ENCODE measurements at places on chromosomes 4 and X.
A peak's percentile ranks its signal among the peaks of the same experiment; 100 is the strongest.

DNA sequence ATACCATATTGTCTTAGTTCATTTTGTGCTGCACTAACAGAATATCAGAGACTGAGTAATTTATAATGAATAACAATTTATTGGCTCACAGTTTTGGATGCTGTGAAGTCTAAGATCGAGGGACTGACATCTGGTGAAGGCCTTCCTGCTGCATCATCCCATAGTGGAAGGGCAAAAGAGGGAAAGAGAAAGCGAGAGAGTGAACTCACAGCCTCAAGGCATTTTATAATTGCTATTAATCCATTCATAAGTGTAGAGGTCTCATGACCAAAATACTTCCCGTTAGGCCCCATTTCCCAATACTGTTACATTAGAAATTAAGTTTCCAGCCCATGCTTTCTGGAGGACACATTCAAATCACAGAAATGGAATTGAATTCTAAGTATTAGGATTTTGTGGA, 554.4 kb downstream of the TRAM1L1 start:
- DNase-seq: no peak

- DNase-seq: no peak
These were observed 23.9 kb downstream of the HMX1 start for GRCh38 chr4:8847764-8848163.

GRCh38 chrX:39728852-39729598, 368.7 kb downstream of the BCOR start:
- DNase-seq: no peak

GRCh38 chr4:40185830-40186664, 10.8 kb upstream of the RHOH start:
- DNase-seq: no peak

- no peak for DNase-seq
These were observed 57.3 kb upstream of the WDR19 start for GRCh38 chr4:39124885-39125599.

DNA sequence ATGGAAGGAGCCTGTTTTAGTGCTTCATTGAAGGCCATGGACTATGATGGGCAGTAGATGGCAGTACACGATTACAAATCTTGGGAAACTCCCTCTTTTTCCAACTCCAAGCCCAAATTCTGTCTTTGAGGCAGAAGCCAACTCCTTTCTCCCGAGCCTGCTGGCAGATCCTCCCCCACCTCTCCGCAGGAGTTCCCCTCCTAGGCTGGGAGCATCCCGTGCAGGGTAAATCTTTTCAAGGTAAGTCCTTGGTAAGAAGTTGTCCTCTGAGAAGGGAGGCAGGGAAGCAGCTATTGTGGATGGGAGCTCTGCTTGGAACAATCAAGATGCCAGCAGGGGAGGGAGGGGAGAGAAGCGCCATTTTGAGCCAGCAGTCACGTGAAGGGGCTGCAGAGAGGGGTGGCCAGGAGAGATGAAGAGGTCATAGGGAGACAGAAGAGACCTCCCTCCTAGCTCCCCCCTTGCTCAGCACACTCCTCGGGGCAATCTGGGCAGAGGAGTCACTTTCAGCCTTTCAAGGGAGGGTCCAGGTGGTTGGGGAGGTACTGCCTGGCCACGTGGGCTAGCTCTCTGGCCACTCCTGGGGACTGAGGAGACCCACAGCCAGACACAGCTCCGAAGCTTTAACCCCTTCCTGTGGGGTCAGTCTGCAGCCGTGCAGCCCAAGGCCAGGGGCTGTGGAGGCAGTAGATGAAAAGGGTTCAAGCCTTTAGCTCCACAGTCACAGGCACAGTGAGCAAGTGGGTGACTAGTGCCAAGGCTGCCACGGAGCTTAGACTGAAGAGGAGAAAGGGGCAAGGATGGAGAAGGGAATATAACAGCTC, 9.6 kb downstream of the CC2D2A start:
- peak; percentile 75 for DNase-seq

DNA sequence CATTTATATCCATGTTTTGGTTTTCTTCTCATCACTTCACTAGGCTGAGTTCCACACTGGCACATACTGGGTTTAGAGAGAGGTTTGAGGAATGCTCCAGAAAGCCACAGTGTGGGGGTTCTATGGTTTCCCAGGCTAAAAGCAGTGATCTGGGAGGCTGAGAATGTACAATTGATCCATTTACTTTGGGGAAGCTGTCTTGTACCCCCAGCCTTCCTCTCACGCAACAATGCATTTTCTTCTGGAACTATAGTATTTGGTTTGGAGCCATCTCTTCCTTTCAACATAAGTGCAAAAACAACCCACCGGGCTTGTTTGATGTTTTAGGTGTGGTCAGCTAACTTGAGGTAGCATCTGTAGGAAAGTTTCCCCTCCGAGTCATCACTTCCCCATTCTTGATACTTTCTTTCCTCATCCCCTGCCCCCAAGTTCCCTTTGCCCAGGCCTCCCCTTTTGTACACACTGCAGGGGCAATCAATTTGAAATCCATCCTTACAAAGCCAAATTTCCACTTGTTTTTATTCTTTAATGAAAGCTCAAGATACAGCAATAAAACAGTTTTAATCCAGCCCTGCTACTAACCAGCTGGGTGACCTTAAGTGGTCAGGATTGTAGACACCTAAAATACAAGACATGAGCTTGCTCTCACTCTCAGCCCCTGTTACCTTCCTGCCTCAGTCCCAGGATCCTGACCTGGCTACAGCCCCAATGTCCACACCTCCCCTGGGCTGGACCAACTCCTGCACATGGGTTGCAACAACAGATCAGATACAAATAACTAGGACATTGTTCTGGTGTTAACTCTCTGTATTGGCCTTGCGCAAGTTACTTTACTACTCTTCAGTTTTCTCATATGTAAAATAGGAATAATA, 109.2 kb downstream of the FHDC1 start:
- no peak for DNase-seq

DNA sequence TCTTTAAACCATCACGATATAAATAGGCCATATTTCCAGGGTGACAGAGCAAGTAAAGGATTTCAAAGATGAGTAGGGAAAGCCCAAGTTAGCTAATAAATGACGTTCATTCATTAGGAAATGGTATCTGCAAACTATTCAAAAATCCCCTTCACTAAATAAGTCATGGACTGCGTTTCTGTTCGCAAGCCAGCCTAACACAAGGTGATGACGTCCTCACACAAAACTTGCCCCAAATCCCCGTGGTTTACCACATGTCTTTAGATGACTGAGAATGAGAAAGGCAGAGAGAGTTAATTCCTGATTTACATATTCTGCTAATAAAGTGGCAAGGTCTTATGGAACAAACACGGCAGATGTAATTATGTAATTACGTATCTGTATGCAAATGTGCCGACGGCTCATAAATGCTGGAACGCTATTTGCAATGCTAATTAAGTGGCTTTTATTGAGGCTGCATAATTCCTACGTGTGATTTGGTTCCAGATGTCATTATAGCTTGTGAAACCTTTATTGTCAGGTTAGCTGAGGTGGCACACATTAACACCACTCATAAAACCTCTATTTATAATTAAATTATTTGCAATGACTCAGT, 437.7 kb upstream of the FRG1 start:
- DNase-seq: no peak

All from C1 segment of cervical spinal cord (tissue), 14 donors.